NCI-H187 treated with DMSO at 0.1 percent for 48 hours (cell line): ENCODE measurements at places on chromosomes 12 and 14.
A peak's percentile ranks its signal among the peaks of the same experiment; 100 is the strongest.

DNA sequence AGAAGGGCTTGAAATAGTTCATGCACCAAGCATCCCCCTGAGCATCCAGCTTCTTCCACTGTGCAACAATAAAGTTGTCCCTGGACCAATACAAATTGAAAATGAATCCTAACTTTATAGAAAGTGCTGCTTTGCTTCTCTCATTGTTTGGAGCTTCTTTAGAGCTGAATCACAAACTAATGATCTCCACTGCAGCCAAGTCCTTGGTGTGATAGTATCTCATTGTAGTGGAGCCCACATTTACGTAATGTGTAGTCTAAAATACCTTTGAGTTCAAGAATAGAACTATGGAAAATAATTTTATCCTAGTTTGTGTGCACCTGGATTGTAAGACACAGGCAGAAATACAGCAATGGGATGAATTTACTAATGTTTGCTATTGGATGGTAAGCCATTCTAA is 319.9 kb downstream of the EGLN3 start:
- DNase-seq = no peak

GRCh38 chr12:54352891-54353874 is 11.1 kb downstream of the GPR84 start:
- peak; percentile 64 for DNase-seq

DNA sequence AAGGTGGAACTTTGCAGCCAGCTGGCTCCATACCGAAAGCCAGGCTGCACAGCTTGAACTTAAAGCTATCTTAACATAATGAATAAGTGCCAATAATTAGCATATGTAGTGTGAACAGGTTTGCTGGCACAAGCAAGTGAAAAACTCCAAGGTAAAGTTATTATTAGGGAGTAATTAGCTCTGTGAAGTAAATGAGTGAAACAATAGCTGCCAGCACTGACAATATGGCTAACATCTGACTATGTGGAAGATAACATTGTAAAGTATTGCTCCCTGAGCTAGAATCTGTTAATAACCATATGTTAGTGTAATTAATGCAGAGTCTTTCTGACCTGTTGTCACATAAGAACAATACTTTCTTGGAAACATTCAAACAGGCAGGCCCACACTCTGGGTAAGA is 246.4 kb downstream of the SOX5 start:
- no peak for DNase-seq

DNA sequence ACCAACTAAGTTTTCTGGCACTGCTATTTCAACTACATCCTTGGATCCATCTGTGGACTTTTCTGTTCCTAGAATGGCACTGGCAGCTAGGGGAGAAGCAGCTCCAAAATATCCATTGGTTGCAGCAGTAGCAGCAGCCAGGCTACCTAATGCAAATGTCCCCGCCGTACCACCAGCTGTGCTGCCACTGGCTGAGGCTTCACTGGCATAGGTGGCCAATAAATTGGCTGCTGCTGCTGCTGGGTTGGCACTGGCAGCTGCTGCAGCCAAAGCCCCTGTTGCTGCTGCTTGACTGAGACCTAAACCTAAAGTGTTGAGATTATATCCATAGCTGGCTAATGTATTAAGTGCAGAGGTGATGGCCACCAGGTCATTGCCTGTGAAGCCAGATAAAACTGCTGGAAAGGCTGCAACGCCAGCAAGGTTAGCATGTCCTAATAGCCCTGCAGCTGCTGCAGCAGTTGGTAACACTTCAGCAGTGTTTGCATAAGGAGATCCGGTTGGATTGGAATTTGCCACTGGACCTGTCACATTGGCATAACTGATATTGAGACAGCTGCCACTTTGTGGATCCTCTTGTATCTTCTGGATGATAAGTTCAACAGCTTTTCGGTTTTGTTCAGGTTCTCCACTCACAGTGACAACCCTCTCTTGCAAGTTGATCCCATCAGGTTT is 149.5 kb downstream of the NOVA1 start:
- peak; percentile 63 for DNase-seq

GRCh38 chr14:24960816-24961215 is 89.1 kb downstream of the STXBP6 start:
- no peak for DNase-seq

DNA sequence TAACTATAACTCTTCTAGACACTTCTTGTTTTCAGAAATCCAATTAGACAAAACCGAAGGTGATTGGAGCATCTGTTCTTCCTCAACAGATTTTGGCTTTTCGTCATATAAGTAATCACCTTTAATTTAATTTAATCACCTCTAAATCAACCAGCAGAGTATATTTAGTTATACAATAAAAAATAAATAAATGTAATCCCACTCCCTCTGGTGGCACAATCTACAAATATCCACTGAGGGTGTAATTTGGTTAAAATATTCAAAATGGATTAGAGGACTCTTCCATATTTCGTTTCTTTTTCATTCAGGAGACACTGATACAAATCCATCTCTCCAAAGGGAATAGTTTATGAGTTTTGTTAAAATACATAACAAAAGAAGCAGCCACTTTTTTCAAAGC is 18.3 kb upstream of the SLC35F4 start:
- no peak for DNase-seq

GRCh38 chr14:101478096-101478495 is 83.2 kb upstream of the DIO3 start:
- DNase-seq = no peak

DNA sequence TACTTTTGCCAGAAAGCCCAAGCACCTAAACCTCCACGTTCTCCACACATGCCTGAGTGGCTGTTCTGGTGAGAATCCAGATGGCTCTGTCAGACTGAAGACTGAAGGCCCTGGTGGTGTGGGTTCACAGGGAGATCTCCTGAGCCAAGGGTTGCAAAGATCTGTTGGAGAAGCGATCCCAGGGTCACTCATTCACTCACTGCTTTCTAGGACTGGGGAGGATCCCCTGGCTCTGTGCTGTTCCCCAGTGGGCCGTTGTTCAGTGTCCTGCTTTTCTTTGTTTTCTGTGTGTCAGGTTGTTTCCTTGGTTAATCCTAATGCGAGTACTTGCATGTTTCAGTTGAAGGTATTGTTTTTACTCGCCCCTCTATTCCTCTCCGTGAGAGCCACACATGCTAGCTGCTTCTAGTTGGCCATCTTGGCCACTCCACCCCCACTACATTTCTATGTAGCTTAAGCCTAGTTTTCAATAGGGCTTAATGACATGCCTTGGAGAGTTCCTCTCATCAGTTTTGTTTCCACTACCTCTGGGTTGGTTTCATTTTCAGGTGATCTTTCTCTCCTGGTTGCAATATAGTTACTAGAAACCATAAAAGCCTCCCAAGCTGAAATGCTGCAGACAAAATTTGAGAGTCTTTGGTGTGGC is 144.5 kb upstream of the SLC38A2 start:
- DNase-seq = no peak
